ENCODE measurements at places on chromosomes 2 and 18. TPM values are rescaled to one million over a fixed set of nuclear protein-coding genes. Genes with fewer than 3 reads are reported as not detected.

- no peak for DNase-seq
Measured at GRCh38 chr2:30218814-30219213, 12.5 kb upstream of the LBH start.

The CHRNA1 gene
- not detected for polyA plus RNA-seq

The REG3A gene
- not detected for polyA plus RNA-seq

DNA sequence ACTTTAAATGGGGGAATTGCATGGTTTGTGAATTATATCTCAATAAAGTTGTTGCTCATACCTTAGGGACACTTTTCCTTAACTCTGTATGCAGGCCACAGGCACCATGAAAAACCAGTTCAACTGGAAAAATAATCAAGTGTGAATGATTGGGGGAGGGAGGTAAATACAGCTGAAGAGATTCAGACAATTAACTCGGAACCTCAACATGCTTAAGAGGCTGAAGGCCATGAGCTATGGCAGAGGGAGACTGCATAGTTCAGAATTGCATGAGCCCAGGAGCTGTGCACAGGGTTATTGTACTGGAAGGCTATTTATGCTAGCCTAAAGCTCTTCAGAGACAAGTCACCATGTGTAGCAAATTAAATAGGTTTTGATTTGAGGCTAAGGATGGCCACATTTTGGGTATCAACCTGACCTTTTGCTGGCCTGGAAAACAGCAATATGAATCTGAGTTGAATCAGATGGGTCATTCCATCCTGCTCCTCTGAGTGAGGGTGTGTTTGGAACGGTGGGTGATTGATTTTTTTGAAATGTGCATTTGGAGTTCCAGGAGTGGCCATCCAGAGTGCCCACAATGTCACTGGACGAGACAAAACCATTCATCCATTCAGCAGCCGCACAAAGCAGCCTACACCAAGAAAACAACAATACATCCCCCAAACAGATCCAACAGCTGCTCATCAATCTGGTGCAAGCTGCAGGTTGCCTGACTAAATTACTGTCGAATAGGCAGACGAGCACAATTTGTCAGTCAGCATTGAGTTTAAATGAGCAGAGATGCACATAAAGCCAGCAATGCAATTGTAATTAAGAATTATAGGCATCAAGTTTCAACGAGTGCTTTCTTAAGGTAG is 42.5 kb downstream of the HRH4 start:
- no peak for DNase-seq

DNA sequence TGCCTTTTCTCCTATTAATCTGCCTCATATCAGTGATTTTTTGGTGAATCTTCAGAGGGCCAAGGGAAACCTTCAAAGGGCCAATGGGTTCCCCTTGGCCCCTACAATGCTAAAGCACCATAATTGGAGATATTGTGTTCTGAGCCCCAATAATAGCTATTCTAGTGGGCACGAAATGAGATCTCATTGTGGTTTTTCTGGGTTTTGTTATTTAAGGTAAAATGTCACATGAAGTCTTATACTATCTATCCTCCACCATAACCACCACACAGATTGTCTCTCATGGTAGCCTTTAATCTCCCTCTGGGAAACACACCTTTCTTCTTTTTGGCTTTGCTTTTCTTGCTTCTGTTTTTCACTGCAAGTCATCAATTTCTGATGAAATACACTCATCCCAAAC is 152.8 kb downstream of the B3GNT2 start:
- DNase-seq, result no peak

The GDF7 gene
- polyA plus RNA-seq, result not detected

- no peak for DNase-seq
Measured at GRCh38 chr2:99088017-99088416, 53.5 kb upstream of the C2orf15 start.

GRCh38 chr2:216700088-216700567 is 4.8 kb upstream of the IGFBP5 start:
- no peak for DNase-seq

GRCh38 chr2:191010887-191011885 is 2.8 kb downstream of the STAT1 start:
- DNase-seq, result no peak
